Glutamatergic neuron (in vitro differentiated cells): ENCODE measurements at places on chromosomes 6 and 20.
A peak's percentile ranks its signal among the peaks of the same experiment; 100 is the strongest.

DNA sequence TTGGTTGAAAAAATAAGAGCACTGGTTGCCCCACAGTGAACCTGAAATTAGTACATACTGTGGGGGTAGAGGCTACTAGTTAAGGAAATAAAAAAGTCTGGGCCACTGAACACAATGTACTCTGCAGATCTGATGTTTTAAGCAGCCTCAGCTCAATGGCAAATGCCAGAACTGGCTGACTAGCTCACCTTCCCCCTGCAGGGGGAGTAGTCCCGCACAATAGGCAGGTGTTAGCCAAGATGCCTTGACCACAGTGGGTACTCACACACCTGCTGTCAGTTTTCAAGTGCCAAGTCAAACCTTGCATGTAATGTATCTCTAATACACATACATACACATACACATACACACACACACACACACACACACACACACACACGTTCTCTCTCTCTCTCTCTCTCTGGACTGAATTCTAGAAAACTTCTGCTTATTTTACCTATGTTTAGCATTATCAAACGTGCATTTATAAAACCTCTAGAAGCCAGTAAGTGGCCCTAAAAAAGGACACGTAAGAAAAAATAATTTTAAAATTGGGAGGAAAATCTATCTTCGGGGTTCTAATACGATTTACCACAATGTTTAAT lies 36.1 kb downstream of the GMDS start:
- peak; percentile 53 for DNase-seq

DNA sequence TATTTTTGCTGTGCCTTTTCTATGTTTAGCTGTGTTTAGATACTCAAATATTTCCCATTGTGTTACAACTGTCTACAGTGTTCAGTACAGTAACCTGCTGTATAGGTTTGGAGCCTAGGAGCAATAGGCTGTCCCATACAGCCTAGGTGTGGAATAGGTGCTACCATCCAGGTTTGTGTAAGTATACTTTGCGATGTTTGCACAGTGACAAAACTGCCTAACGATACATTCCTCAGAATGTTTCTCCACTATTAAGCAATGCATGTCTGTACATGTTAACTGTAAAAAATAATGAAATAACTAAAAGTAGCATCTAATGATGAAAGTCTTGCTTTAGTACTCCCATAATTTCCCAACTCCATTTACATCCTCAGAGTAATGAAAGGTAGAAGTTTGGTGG lies 46.0 kb downstream of the SERAC1 start:
- no peak for DNase-seq

DNA sequence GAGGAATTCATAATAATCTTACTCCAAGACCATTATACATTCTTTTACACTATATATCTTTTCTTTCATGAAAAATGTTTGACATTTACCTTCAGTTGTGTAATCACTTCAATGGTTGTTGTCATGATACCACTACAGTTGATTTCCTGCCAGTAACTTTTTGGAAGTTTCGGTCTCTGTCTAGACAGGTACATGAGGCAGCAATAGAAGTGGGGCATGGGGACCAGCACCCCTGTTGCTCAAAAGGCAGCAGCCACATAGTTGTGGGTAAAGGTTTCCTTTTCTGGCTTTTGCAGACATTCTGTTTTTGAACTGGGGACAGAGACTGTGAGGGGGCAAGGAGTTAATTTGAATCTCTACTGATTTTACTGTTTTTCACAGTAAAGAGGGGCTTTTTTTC lies 14.1 kb downstream of the SAMD5 start:
- DNase-seq: no peak

- no peak for DNase-seq
Measured at GRCh38 chr6:111757342-111757741, 115.9 kb downstream of the FYN start.

DNA sequence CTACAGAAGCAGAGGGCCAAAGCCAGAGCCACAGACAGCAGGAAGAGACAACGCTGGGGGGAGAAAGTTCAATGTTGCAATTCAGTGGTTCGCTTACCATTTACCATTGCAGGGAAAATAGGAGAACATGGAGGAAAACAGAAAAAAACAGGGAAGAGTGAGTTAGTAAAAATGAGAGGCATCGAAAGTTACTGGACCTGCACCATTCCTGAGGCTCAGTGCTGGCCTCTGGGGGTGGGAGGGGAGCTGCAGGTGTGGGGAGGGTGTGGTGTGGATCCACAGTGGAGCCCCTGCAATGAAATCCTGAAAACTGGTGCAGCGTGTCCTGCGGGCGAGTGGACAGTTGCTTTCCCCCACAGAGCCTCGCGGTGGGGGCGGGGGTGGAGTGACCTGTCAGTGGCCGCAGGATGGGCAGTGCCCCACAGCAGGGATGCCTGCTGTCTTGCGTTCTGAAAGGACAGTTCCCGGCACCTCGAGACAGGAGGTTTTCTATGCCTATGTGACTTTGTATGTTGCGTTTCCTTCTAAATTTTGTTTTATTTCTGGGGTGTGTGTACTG lies 5.7 kb downstream of the TMEM181 start:
- no peak for DNase-seq

GRCh38 chr20:33526769-33527168 lies 36.9 kb downstream of the CBFA2T2 start:
- no peak for DNase-seq

DNA sequence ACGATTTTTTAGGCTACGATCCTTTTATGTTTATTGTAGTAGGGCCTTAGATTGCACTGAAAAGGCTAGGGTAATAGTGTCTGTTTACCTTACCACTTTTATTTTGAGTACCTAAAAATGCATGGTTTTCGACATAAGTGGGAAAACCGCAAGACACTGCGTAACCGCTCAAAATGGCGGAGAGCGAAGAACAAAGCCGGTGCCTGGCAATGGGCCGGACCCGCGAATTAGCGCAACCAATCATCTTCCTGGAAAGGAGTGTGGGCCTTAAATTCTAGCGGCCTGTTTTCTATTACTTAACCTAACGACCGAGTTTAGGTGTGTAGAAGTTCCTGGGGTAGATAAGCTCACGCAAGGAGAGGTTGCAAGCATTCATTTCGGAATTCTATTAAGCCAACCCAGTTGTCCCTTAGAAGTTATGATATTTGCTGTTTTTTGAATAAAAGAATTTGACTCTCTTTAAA lies 118.0 kb downstream of the HFE start:
- peak; percentile 78 for DNase-seq

DNA sequence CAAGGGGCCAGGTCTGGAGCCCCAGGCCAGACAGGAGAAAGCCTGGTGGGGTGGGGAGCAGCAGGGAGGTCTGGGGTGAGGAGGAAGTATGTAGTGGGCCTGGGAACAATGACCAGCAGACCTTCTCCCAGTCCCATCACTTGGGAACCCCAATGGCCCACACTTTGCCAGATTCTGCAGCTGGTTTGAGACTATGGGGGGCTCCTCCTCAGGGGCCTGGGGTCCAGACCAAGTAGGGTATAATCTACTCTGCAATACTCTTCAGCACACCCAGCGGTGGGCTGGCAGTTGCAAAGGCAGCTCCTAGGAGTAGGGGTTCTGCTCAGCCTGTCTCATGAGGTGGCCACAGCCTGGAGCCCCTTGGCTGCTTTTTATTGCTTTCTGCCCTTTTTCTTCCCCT lies 52.8 kb downstream of the NPEPL1 start:
- no peak for DNase-seq

- no peak for DNase-seq
Measured at GRCh38 chr6:7568021-7568420, 22.0 kb upstream of the SNRNP48 start.

DNA sequence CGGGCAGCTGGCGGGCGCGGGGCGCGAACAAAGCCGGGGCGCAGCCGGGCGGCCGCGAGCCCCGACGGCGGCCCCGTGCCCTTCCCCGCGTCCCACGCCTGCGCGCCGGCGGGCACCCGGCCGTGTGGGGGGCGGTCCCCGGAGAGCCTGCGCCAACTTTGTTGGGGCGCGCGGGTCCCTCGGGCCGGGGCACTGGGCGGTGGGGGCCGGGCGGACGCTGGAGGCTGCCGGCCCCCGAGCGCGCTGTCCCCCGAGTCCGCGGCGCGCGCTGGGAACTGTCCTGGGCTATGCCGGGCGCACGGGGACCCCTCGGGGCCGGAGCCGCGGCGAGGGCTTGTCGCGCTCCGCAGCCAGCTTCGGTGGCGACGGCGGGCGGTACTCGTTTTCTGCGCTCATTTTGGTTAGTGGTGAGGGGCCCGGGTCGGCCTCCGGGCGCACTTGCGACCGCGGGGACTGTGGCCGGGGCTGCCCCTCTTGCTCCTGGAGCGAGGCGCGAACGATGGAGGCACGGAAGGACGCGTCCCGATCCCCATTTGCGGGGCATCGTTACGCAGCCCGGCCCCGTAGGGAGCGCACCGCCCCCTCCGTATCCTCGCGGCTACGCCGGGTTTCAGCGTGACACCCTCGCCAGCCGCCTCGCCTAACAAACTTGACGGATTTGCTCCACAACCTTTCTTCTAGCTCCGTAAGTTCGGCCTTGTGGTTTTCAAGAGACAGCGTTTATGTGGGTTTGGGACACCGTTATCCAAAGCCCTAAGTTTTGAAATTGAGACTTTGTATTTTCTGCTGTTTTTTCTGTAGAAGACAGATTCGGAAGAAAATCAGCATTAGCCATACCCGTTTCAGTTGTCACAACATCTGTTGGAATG lies 622 bp downstream of the SS18L1 start:
- DNase-seq: peak; percentile 70

- no peak for DNase-seq
Measured at GRCh38 chr20:45621593-45621992, 7.9 kb upstream of the WFDC10A start.

DNA sequence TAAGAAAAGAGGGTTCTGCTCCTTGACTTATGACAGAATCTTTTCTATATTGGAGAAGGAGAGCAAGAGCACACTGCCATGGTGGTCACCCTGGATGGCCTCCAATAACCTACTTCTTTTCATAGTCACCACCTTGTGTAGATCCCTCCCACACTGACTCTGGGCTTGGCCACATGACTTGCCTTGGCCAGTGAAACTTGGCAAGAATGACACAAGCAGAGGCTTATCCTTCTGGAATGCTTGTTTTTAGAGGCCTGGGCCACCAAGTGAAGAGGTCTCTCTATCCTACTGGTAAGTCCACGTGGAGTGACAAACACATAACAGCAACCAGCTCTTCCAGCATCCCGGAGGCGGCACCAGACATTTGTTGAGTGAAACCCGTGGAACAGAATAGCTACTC lies 349.4 kb upstream of the JARID2 start:
- DNase-seq: no peak

GRCh38 chr6:113591896-113592827 lies 265.0 kb upstream of the MARCKS start:
- no peak for DNase-seq

DNA sequence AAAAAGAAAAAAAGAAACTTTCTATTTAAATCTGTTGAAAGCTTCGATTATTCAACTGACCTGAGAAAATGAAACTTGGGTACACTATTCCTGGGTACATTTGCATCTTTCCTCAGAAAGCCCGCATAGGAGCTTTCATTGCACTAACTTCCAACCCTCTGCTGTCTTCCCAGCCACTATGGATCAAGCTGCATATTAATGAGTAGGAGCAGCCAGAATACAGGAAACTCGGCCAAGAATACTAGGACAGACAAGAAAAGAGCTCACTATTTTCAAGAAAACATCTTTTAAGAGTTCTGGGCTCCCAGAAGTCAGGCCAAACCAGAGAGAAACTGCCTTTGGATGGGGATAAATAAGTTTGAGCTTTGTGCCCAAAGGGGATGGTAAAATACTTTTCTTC lies 135.0 kb upstream of the CCDC28A start:
- no peak for DNase-seq

- no peak for DNase-seq
Measured at GRCh38 chr6:16472349-16473069, 234.1 kb downstream of the GMPR start.

GRCh38 chr6:168192195-168192900 lies 113.3 kb upstream of the FRMD1 start:
- no peak for DNase-seq

DNA sequence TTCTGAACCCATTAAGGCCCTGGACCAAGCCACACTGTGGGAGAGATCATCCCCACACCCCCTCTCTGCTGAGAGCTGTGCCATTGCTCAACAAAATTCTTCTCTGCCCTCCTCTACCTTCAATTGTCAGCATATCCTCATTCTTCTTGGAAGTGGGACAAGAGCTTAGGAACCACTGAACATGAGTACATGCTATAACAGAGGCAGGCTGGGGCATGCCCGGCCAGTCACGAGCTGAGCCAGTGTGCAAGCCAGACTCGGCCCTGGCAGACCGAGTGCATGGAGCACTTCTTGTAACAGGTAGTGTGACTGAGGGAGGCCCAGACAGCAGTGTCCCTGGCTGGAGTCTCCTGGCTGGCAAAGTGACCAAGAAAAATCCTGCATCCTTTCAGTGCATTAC lies 149.2 kb downstream of the MOXD1 start:
- no peak for DNase-seq

GRCh38 chr20:19110881-19111460 lies 101.5 kb upstream of the SLC24A3 start:
- no peak for DNase-seq

GRCh38 chr6:126026001-126026400 lies 39.7 kb downstream of the TRMT11 start:
- no peak for DNase-seq

DNA sequence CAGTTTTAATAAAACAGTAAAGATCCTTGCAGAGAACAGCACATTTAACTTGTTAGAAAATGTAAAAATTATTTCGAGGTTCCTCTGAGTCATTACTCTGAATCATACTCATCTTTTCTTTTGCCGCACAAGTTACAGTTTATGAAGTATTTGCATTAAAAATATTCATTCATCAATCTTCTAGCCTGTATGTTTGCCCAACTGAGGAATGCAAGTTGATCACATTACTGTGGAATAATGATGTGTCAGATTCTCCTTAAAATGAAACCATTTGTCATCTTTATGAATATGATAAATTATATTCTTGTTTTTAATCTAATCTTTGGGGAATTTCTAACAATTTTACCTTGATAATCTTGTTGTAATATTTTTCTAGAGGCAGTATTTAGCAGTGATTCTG lies 340.4 kb upstream of the OPRM1 start:
- no peak for DNase-seq

GRCh38 chr6:115783402-115784061 lies 277.2 kb downstream of the FRK start:
- no peak for DNase-seq

GRCh38 chr6:41200296-41200900 lies 551 bp downstream of the TREML2 start:
- no peak for DNase-seq

DNA sequence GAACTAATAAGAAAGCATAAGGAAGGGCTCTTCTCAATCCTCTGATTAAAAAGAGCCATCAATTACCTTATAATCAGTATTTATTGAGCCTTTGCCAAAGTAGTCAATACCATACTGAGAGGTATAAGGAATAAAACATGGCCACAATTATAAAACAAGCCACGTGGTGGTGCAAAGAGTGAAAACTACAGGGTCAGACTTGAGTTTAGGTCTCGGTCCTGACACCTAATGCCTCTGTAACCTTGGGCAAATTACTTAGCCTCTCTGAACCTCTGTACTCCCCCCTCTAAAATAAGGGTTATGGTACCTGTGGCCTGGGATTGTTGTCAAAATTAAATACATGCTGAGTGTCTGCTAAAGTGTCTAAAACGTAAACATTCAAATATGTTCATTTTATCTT lies 11.8 kb downstream of the TRIM10 start:
- DNase-seq: no peak

GRCh38 chr6:7723041-7723447 lies 2.9 kb upstream of the BMP6 start:
- peak; percentile 79 for DNase-seq

- no peak for DNase-seq
Measured at GRCh38 chr6:89999154-89999553, 104.9 kb downstream of the GJA10 start.

GRCh38 chr6:91660893-91661292 lies 1074.0 kb upstream of the MAP3K7 start:
- DNase-seq: no peak
